ENCODE measurements at places on chromosomes 1 and 21. TPM values are rescaled to one million over a fixed set of nuclear protein-coding genes. Genes with fewer than 3 reads are reported as not detected.

GRCh38 chr1:58480191-58480590 is 66.3 kb downstream of the OMA1 start:
- no peak for DNase-seq

DNA sequence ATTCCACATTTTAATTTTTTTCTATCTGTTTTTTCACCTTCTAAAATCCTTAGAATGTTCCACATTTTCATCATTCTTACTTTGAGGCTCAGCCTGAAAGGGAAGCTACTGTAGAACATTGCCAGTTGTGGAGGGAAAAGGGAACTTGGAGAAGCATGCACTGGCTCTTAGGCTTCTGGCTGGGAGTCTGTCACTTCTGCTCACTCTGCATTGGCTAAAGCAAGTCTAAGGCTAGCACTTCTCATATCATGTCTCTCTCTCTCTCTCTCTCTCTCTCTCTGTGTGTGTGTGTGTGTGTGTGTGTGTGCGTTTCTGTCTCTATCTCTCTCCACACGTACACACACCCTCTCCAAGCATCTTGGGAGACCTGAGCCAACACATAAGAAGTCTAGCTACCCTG is 49.6 kb upstream of the ADAR start:
- DNase-seq: no peak

DNA sequence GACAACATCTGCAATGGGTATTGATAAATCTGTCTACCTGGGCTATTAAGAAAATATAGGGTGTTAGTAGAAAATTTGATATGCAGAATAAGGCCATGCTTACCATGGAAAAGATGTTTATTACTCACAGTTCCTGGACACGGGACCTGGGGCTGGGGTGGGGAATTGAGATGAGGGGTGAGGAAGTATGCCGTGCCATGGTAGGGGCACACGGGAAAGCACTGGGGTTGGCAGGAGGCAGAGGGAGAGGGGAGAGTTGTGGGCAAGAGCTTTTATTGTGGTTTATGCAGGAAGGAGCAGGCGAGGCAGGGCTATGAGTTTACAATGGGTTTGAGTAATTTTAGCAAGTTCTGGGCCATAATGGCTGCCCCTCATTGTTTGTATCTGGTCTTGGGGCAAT is 493.8 kb downstream of the SIPA1L2 start:
- DNase-seq: no peak

Gene DMBX1
- total RNA-seq: not detected

Gene SHISAL2A
- not detected for total RNA-seq

GRCh38 chr1:172514108-172514507 is 18.8 kb upstream of the SUCO start:
- no peak for DNase-seq

DNA sequence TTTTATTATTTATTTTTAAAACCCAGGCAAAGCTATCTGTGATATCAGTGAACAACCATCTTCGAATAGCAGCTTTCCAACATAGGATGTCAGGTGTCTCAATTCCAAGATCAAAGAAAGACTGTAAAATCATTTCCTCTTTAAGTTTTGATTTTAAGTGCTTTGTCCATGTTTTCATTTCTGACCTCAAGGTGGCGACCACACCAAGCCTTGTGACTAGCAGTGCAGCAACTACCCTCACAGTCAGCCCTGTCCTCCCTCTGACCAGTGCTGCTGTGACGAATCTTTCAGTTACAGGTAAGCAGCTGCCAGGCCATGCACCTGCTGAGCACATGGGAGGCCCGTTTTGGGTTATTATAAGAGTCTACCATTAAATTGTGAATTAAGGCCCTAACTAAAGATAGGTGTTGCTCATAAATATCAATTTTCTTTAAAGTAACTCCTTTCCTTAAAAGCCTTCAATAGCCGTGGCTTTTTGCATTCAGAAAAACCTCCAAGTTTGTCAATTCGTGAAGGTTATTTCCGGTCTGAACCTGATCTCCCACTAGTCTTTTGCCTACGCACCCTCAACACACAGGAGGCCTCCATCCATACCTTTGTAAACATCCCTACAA is 117.0 kb downstream of the CD247 start:
- DNase-seq: no peak

Gene ADORA3
- total RNA-seq: 3.8 TPM

Gene SPRR2G
- total RNA-seq: not detected

GRCh38 chr1:65412984-65413375 is 7.5 kb upstream of the LEPR start:
- no peak for DNase-seq

Gene ADAMTS4
- total RNA-seq: 13.0 TPM

Gene NOS1AP
- total RNA-seq: 3.5 TPM

GRCh38 chr21:16377120-16377658 is 647.4 kb downstream of the USP25 start:
- DNase-seq: no peak

- DNase-seq: no peak
Observed at GRCh38 chr1:201473296-201473695, 4.3 kb upstream of the PHLDA3 start.

DNA sequence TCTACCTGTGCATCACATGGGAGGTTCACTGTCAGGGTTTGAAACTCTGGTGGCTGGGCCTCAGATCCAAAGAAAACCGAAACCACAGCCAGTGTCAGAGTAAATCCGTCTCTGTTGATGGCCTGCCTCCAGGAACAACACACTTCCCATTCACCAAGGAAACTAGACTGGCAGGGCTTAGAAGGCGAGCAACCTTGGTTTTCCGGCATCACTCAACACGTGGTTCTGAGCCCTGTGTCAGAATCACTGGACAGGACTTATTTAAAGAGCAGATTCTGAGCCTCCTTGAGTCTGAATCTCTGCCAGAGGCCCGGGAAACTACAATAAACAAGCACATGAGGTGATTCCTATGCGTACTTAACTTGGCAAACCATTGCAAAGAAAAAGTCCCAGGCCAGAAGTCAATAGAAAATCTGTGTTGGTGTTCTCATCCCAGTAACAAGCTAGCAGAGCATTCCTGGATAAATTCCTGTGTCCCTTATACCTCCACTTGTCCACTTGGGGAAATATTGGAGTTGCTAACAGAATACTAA is 70.0 kb downstream of the KCTD3 start:
- no peak for DNase-seq

DNA sequence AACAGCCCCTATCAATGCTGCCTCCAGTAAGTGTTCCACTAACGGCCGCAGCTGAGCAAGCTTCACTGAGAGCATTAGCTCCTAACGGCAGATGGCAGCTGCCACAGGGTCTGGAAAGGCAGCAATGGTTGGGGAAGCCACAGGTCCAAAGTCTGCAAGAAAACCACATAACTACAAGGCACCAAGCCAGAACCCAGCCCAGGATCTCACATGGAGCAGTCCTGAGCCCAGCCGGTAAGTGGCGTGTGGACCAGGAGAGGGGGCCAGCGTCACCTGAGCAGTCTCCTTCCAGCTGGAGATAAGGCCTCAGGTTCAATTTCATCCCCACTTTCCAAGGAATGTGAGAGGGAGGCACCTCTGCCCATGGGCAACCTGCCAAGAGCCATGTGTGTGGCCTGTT is 13.2 kb downstream of the SYT2 start:
- no peak for DNase-seq

DNA sequence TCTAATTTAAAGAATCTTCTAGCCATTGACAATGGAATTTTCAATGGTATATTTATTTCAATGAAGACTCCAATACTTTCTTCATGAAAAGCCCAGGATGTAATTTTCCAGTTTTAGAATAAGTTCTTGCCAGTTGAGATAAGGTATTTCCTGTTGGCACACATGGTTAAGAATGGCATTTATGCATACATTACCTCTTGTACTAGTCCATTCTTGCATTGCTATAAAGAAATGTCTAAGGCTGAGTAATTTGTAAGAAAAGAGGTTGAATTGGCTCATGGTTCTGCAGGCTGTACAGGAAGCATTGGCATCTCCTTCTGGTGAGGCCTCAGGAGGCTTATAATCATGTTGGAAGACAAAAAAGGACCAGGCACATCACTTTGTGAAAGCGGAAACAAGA is 1179.6 kb downstream of the AMY1C start:
- DNase-seq: no peak

Gene PDIK1L
- 4.0 TPM for total RNA-seq

Gene NOTCH2NLA
- total RNA-seq: 6.6 TPM

DNA sequence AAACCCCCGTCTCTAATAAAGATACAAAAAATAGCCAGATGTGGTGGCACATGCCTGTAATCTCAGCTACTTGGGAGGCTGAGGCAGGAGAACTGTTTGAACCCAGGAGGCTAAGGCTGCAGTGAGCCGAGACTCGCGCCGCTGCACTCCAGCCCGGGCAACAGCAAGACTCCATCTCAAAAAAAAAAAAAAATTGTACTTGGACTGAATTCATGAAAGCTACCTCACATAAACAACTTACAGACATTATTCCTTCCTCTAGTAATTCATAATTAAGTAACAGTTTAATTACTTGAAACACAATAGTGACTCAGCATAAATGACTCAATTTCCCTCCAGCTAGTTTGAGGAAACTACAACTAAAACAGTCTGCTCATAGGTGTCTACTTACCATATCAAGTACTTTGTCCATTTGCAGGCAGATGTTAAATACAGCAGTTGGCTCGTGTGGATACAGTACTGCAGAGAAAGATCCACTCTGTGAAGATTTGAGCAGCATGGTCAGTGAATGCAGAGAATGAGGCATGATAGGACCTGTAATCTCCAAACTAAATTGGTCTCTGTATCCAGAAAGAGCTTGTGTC is 9.4 kb downstream of the DONSON start:
- DNase-seq: no peak

- DNase-seq: peak; percentile 61
Observed at GRCh38 chr1:177170756-177171535, at the start of gene BRINP2. Gene BRINP2 (plus strand): TSS chr1:177170958. CDS start chr1:177229877, 58,919 bp downstream.

Gene LDLRAD1
- not detected for total RNA-seq
